ENCODE measurements at places on chromosomes 12 and 14. TPM values are rescaled to one million over a fixed set of nuclear protein-coding genes. Genes with fewer than 3 reads are reported as not detected.

GRCh38 chr14:38053666-38054065, 154.0 kb upstream of the SSTR1 start:
- no peak for DNase-seq

- DNase-seq, result no peak
Measured at GRCh38 chr12:89686311-89686710, 22.3 kb downstream of the ATP2B1 start.

Gene KIF5A
- 0.05 TPM for polyA plus RNA-seq

DNA sequence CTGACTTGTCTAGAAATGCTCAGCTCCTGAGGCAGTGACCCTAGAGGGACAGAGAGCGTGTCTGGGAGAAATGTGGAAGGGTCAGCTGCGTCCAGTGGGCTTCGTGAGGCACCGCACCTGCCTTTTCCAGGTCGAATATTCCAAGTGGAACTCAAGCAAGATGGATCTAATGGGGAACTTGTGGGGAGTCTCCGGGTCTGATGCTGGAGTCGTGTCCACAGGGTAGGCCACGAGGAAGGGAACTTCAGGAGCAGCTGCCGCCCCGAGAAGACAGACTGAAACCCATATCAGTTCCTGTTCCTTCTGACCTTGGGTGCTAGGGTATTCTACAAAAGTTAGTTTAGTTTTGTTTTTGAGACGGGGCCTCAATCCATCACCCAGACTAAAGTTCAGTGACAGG, 67.5 kb downstream of the TNFAIP2 start:
- no peak for DNase-seq

DNA sequence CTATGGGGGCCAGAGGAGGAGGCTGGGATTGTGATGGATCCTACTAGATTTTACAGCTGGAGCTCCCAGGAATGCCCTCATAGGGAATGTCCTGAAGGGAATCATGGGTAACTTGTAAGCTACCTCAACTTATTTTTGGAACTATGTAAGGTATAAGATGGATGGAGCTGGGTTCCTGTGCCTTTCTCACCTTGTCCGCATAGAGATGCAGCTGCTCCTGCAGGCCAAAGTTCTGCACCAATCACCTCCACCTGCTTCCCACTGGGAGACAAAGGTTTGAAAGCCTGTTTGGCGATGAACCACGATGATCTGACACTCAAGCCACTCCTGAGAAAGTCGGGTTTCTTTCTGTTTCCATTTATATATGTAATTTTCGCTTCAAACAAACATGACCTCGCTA, 648 bp upstream of the AKAP5 start:
- DNase-seq, result no peak

- DNase-seq, result peak; percentile 35
Measured at GRCh38 chr12:27922531-27923139, 49.9 kb downstream of the PTHLH start.

DNA sequence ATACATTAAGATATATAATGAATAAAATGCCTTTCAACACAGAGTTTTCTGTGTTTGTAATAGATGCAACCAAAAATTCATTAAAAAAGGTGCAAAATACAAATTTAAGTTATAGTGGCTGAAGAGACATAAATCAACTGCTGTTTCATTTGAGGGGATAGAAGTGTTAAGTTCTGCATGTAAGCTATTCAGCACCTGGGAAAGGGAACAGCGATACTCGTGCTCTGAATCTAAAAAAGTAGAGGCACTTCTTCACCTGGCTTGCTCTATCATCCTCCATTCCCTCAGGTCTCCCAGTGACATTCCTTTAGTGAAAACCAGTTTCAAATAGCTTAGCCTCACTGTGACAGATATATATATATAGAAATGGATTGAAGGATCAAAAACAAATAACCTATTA, 222.6 kb downstream of the ACSS3 start:
- DNase-seq, result no peak

DNA sequence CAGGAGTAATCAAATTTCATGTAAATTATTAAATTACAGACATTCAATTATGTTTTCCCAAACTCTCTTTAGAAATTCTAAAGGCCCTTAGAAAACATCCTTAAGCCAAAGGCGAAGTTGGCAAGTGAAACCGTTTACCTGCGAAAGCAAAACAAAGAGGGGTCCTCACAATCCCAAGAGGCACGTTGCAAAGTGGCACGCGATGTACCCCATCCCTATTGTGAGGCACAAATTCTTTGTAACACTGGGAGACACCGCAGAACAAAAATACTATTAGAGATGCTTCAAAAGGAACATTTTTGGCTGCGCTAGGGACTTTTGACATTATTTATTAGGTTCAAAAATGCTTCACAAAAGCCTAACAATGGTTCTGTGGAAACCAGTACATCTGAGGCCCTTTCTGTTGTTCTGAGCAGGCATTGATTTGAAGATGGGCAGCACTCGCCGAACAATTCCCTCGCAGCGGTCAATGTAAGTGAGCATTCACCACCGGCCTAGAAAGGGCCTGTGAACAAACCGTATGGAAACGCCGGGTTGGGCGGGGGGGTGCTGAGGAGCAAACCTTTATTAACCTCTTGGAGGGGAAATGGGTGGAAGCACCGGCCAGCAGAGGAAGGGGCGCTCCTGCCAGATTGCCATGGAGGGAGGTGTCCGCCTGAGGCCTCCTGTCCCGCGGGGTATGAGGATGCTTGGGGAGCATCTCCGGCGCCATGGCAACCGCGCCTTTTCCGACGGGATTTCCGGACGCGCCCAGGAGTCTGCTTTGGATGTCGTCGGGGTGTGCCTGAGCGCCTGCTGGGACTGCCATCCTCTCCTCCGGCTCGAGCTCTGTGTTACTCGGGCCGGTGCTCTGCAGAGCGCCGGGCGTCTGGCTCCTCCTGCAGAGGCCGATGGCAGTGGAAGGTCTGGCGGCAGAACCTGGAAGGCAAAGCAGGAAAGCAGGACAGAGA, 193.9 kb downstream of the C12orf42 start:
- no peak for DNase-seq

Gene FOXN4
- polyA plus RNA-seq, result not detected

Gene KLRF1
- 0.12 TPM for polyA plus RNA-seq

Gene PIK3C2G
- polyA plus RNA-seq, result 3.7 TPM

- DNase-seq, result no peak
Measured at GRCh38 chr12:132173135-132174014, 29.1 kb downstream of the NOC4L start.

DNA sequence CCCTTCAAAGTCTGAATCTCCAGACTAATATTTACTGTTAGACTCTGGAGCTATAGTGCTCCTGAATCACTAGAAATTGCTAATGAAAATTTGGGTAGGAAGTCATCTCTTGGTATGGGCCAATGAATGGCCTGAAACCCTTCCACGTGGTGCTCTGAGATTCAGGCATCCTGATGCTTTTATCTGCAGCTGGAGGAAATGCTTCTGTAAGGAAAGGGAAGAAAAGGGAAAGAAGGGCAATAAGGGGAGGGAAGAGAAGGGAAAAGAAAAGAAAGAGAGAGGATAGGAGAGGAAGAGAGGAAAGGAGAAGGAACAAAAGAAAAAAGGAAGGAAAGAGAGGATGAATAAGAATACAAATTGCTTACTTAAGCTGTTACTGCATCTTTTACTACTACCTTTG, 182.3 kb downstream of the GRIP1 start:
- no peak for DNase-seq

DNA sequence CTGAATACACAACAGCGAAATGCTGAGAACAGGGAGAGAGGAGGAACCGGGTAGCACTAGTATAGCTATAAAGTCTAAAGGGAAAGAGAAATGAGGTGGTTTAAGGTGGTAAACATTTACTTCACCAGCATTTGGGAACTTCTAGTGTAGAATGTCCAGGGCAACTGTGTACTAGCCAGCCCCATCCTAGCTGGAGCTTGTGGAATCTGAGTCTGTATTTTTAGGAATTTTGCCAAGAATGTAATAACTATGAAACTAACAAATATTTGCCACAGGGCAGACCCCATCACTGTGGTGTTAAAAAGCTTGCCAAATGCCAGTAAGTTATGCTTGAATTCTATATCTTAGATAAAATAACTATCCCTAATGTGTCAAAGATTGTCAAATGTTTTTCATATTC, 398.9 kb upstream of the MIS18BP1 start:
- DNase-seq, result no peak

GRCh38 chr12:122942637-122943036, 23.6 kb downstream of the ABCB9 start:
- DNase-seq, result no peak

GRCh38 chr14:39212693-39213092, 21.0 kb upstream of the MIA2 start:
- no peak for DNase-seq

Gene POTEG
- not detected for polyA plus RNA-seq

Gene CD9
- polyA plus RNA-seq, result 922 TPM

Gene GXYLT1
- 8.1 TPM for polyA plus RNA-seq

Gene ARHGAP9
- polyA plus RNA-seq, result 0.15 TPM

Gene OVCH1
- not detected for polyA plus RNA-seq

Gene SLC25A47
- polyA plus RNA-seq, result not detected

DNA sequence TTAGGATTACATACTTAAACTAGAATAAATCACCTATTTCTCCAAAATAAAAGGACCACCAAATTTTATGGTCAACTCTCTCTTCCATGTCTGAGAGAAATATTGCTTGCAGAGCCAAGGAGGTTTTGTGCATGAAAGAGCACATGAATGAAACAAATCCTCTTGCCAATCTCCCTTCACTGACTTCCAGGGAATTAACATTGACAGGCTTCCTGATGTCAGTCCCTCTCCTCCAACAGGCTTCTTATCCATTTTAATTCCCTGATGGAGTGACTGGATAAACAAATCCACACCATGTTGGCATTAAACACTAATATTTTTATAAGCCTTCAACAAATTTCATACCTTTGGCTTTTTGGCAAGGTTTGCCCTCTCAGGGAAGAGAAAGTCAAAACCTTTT, 45.3 kb upstream of the CNTN1 start:
- no peak for DNase-seq

- DNase-seq, result no peak
Measured at GRCh38 chr12:28145216-28145615, 45.0 kb upstream of the CCDC91 start.

- DNase-seq, result peak; percentile 52
Measured at GRCh38 chr12:85076688-85077430, 40.7 kb downstream of the LRRIQ1 start.

- DNase-seq, result no peak
Measured at GRCh38 chr12:120342175-120343038, 14.8 kb upstream of the PLA2G1B start.

GRCh38 chr12:48954841-48955501, 2.3 kb downstream of the ARF3 start:
- no peak for DNase-seq

DNA sequence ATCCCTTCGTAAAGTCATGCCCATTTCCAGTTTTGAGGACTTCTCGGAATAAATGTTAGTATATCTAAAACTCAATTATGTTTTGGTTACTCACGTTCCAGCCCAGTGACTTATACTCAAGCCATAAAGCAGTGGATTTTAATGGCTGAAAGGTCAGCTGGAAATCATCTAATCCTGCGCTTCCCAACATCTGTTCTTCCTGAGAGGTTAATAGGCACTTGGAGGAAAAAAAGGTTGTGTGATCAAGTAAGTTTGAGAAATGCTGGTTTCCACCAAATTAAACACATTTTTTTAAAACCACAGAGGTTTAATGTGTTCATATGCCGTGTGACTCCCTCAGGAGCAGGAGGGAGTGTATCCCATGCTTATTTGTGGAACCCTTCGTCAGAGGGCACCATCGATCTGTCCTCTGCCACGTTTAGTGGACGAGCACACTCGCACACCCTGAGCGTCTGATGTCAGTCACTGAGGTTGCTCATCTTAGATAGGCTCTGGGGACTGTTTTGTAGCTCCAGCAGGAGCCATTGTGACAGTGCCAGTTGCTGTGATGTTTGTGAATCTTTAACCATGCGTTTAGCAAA, 41.4 kb downstream of the FBXL14 start:
- DNase-seq, result no peak

DNA sequence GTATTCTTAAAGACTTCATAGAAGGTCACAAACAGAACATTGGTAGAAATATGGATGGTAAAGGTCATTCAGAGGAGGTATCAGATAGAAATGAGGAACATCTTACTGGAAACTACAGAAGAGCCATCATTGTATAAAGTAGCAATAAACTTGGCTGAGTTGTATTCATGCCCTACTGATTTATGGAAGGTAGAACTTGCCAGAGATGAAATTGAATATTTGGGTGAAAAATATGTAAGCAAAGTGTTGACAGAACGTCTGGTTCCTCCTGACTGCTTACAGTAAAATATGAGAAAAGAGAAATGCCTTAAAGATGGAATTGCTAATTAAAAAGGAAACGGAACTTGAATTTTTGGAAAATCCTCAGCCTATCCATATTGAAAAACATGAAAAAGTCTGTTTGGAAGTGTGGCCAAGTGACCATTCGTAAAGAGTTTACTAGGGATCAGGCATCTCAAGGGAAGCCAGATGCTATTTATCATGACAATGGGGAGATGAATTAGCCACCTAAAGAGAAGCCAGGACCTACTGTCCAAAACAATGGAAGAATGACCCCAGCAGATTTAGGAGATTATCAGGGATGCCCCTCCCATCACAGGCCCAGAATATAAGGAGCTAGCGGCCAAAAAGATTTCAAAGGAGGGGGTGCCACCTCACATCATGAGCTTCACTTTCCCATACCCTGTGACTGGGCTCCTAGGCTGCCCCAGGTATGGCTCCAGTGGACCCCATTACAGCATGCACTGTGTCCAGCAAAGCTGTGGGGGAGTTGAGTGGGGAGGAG, 189.3 kb downstream of the ITPR2 start:
- DNase-seq, result no peak

Gene KRT3
- 0.36 TPM for polyA plus RNA-seq

- DNase-seq, result no peak
Measured at GRCh38 chr14:98791661-98792060, 480.3 kb downstream of the BCL11B start.

DNA sequence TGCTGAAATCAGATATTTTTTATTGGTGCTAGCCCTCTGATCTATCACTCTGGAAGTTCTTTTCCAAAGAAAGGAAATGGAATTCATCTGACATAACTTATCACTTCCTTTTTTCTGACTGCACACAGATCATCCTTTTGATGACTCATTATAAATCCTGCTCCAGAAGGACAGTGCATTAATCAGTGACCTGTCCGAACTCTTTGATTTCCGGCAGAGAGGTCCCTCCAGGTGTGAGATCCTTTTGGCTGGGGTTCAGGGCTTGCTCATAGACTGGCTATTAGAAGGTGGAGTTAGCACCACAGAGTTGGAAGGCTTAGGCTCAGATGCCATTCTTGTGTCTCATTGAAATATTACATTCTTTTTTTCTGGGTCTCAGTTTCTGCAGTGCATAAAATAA, 328.2 kb downstream of the ZFP36L1 start:
- peak; percentile 89 for DNase-seq

DNA sequence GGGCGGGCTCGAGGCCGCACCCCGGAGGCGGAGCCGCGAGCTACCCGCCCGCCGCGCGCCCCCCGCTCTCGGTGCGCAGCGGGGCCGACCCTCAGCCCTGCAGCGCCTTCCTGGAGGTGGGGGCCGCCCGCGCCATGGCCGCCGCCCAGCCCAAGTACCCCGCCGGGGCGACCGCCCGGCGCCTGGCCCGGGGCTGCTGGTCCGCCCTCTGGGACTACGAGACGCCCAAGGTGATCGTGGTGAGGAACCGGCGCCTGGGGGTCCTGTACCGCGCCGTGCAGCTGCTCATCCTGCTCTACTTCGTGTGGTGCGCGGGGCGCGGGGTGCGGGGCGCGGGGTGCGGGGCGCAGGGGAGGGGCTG, at the start of gene P2RX2:
TSS of gene P2RX2 (plus strand) at position 94 of the 361 bp plus-strand sequence. CDS start at position 135, 41 bp downstream.
- no peak for DNase-seq

Gene RAB35
- 51.0 TPM for polyA plus RNA-seq

Measured in keratinocyte (primary cell).